ENCODE measurements at places on chromosomes 16 and 17. TPM values are rescaled to one million over a fixed set of nuclear protein-coding genes. Genes with fewer than 3 reads are reported as not detected.

The SMIM36 gene
- not detected for total RNA-seq

The NPIPA7 gene
- total RNA-seq, result 12.3 TPM

The KRTAP9-2 gene
- total RNA-seq, result not detected

The USP43 gene
- 5.0 TPM for total RNA-seq

The RAB26 gene
- total RNA-seq, result 4.2 TPM
